Activated CD8-positive, alpha-beta memory T cell treated with anti-CD3 and anti-CD28 coated beads, Interleukin-2, amount 50 U/mL, for 4 hours (primary cell): ENCODE measurements at places on chromosomes 1 and 21.
A peak's percentile ranks its signal among the peaks of the same experiment; 100 is the strongest.

GRCh38 chr1:161138431-161138830 lies 6.0 kb upstream of the DEDD start:
- DNase-seq: no peak

DNA sequence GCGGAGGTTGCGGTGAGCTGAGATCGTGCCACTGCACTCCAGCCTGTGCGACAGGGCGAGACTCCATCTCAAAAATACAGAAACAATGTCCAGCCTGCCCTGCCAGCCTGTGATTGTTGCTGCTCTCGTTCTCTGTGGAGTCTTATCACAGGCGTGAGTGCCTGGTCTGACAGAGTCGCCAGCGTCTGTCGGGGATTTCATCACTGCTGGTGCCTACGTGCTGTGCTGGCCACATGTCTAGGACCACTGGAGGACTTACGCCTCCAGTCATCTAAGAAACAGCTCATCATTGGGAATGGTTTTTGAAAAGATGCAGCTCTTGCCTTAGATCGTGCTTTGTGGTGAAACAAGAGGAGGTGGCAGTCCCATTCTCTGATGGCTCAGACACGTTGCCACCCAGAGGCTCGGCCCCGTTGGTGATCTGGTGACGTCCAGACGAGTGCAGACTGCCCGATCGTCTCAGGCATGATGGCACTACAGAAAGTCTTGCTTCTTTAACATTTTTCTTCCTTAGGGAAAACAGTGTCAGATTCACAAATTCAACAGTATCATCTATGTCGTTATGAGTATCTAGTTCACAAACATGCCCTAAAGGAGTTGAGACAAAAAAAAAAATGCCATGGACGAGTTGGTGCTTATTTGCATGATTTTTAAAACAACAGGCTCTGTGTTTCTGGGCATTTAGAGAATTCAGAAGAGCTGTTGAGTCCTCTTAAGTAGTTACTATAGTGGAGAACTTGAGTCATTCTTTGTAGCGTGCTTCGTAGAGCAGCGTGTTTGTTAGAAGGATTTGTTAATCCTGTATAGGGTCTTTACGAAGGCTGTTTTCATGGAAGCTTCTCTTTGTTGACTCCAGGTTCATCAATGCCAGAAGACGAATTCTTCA lies 47.5 kb downstream of the CBS start:
- no peak for DNase-seq

DNA sequence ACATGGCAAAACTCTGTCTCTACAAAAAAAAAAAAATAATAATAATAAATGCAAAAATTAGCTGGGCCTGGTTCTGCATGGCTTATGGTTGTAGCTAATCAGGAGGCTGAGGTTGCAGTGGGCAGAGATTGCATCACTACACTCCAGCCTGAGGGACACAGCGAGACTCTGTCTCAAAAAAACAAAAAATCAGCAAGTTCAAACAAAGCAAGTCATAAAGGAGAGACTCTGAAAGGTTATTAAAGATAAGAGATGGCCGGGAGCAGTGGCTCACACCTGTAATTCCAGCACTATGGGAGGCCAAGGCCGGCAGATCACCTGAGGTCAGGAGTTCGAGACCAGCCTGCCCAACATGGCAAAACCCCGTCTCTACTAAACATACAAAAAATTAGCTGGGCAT lies 28.8 kb downstream of the COP1 start:
- no peak for DNase-seq

DNA sequence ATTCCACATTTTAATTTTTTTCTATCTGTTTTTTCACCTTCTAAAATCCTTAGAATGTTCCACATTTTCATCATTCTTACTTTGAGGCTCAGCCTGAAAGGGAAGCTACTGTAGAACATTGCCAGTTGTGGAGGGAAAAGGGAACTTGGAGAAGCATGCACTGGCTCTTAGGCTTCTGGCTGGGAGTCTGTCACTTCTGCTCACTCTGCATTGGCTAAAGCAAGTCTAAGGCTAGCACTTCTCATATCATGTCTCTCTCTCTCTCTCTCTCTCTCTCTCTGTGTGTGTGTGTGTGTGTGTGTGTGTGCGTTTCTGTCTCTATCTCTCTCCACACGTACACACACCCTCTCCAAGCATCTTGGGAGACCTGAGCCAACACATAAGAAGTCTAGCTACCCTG lies 49.6 kb upstream of the ADAR start:
- no peak for DNase-seq

GRCh38 chr1:230867903-230868735 lies at the start of gene C1orf198:
TSS of gene C1orf198 (minus strand) at chr1:230868521. CDS start at chr1:230868512, 9 bp downstream.
- DNase-seq: peak; percentile 78

- DNase-seq: no peak
Observed at GRCh38 chr1:60268451-60268850, 194.9 kb upstream of the C1orf87 start.

DNA sequence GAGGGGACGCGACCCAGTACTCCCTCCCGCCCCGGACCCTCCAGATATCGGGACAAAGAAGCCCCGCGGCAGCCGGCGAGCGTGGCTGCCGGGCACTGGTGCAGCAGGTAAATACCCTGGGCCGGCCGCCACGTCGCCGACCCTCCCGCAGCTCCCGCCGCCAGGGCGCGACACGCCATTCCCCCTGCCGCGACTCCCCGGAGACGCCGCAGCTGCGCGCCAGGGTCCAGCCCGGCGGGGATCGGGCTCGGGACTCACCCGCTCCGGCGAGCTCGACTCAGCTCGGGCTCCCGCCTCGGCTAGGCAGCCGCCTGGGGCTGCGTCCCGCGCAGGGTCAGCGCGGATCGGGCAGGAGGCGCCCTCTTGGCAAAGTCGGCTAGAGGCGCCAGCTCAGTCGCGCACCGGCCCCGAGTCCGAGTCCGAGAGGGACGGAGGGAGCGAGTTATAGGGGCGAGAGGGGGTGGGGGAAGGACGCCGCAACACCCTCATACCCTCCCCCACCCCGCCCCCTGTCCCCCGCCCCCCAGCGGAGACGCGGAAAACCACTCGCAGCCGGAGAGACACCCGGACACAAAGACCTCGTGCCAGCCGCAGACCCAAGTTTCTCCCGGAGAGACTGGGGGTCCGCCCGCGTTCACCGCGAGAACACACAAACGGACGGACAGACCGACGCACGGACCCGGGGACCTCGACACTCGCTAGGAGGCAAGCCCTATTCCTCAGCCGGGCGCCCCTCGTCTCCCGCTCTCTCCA lies 985 bp downstream of the SYT6 start:
- peak; percentile 16 for DNase-seq

DNA sequence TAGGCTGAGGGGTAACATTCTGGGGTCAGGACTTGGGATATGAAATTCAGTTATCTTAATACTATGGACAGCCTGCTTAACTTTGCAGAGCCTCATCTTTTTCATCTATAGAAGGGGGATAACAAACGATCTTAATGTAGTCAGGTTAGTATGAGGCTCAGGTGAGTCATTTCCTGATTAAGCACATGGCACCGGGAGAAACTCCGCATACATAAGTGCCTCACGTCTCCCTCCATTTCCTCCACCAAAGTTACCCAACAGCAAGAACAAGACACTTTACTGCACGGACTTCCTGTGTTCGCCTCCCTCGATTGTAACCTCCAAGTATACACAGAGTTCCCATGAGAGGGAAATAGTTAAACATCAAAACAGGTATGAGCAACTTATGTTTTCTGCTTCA lies 112.7 kb upstream of the COA6 start:
- DNase-seq: no peak

GRCh38 chr1:13642306-13643004 lies 57.5 kb upstream of the PRDM2 start:
- DNase-seq: no peak
